Psoas muscle (tissue), 8 donors: ENCODE measurements at places on chromosomes 7 and 10.

DNA sequence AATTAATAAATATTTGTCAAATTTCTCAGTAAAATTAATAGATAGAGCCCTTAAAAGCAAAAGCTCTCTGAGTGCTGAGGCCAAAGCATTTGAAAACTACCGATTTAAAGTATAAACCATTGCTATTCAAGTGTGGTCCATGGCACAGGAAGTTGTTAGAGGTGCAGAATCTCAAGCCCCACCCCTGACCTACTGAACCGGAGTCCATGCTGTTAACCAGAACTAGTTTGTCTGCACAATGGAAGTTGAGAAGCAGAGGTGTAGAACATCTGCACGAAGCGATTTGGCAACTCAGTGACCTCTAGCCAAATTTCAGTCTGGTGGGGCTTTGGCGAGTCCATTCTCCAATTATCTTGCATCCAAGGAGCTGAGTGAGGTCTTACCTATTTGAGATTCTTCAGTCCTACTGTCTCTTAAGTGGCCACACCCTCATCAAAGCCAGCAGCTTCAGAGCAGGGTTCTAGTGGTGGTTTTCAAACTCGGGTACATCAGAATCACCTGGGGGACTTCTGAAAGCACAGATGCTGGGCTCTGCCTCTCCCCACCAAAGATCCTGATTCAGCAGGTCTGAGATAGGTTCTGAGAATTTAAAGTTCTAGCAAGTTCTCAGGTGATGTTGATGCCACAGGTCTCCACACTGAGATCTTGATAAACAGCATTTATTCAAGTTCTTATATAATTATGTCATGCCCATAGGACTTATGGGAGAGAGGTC is 96.8 kb upstream of the SAMD8 start:
- H3K27me3 ChIP-seq = no peaks in the 10 kb centered on the region
- DNase-seq = no peak
- peaks cover 13% of the 10 kb centered on the region for H3K36me3 ChIP-seq

DNA sequence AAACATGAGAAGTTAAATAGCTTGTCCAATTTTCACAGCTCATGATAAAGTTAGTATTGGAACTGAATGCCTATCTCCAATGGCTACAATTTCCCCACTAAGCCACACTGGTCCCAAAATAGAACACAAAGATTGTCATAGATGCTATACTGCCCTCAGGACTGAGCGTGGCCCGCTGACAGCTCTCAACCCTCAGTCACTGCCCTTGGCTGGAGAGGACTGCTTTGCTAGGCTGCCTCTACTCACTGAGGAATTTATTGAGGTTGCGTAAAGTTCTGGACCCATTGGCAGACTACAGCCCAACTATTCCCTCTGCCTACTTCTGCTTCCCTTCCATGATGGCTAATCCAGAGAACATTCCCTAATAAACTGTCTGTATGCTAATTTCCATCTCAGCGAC is 165.5 kb upstream of the BET1 start:
- no peaks in the 10 kb centered on the region for H3K27me3 ChIP-seq
- H3K4me3 ChIP-seq = no peak overlapping the region
- no peaks in the 10 kb centered on the region for H3K36me3 ChIP-seq
- no peaks in the 10 kb centered on the region for H3K4me1 ChIP-seq
- H3K27ac ChIP-seq = no peak overlapping the region

DNA sequence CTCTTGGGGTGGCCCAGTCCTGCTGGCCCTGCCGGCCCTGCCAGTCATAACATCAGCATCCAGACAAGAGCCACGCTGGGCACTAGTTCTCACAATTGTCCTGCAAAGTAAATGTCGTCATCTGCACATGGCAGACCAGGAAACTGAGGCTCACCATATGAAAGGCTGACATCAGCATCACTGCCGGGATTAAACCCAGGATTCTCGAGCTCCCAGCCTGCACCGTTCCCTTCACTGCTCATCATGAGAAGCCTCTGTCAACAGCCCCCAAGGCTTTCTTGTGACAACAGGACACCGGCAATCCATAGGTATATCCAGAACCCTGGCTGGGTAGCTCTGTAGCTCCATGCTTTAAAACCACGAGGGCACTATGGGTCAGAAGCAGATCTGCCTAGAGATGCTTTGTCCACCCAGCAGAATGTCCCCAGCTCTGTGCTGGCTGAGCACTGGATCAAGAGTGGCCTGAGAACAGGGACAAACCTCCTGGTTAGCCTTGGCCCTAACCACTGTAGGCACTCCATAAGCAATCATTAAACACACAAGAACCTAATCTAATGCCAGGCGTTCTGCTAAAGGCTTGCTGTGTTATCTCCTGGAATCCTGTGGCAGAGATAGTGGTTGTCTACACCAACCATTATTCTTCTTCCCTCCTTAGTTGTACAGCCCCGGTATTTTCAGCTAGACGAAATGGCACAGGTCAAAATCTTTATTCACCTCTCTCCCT is 41.2 kb upstream of the C10orf71 start:
- H3K27ac ChIP-seq = no peak overlapping the region
- H3K27me3 ChIP-seq = no peaks in the 10 kb centered on the region
- H3K4me1 ChIP-seq = no peaks in the 10 kb centered on the region

- DNase-seq = no peak
- no peak overlapping the region for H3K4me3 ChIP-seq
- H3K36me3 ChIP-seq = no peaks in the 10 kb centered on the region
- no peak overlapping the region for H3K27ac ChIP-seq
- no peaks in the 10 kb centered on the region for H3K4me1 ChIP-seq
Measured at GRCh38 chr7:24836084-24836483, 78.8 kb upstream of the GSDME start.

DNA sequence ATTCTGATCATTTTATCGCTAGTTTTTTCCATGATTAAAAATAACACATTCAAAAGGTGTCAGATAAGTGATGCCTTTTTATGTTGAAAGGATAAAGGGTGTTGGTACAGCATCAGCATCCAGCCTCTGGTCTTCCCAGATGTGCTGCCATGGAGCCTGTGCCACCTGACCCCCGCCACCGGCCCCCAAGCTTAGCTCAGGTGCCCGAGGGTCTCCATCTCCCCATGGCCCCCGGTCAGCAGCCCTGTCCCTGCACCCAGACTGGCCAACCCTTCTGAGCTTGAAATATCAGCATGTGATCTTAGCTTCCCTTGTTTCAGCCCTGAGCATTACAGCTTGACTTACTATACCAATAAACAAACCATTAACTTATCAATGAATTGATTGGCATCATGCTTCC is 24.6 kb downstream of the PFKP start:
- no peak overlapping the region for H3K27ac ChIP-seq
- no peak for DNase-seq
- no peaks in the 10 kb centered on the region for H3K4me1 ChIP-seq
- H3K36me3 ChIP-seq = no peaks in the 10 kb centered on the region

GRCh38 chr7:12771378-12771877 is 84.0 kb downstream of the ARL4A start:
- H3K36me3 ChIP-seq = no peaks in the 10 kb centered on the region
- peak overlapping the region; percentile 26 for H3K4me3 ChIP-seq
- DNase-seq = no peak

DNA sequence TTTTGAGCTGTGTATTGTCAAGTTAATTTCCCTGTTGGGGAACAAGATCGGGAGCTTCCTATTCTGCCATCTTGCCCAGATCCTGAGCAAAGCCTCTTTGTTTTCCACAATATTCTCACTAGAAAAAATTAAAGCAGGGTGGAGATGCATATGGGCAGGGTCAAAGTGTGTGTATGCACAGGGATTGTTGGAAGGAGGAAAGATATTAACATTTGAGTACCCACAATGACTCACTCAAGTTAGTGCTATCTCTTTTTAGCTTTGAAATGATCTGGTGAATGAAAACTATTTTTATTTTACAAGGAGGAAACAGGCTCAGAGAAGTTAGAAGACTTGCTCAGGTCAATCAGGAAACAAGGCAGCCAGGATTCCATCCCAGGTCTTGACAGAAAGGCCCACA is 6.7 kb upstream of the BTBD16 start:
- H3K27me3 ChIP-seq = no peaks in the 10 kb centered on the region
- no peak overlapping the region for H3K4me3 ChIP-seq
- H3K4me1 ChIP-seq = peaks cover 9% of the 10 kb centered on the region

GRCh38 chr10:107423903-107424302 is 259.4 kb upstream of the SORCS1 start:
- no peak overlapping the region for H3K27ac ChIP-seq
- H3K4me3 ChIP-seq = no peak overlapping the region
- no peaks in the 10 kb centered on the region for H3K27me3 ChIP-seq
- no peaks in the 10 kb centered on the region for H3K36me3 ChIP-seq

- H3K4me1 ChIP-seq = peaks cover 7% of the 10 kb centered on the region
- DNase-seq = no peak
- H3K27ac ChIP-seq = no peak overlapping the region
- no peaks in the 10 kb centered on the region for H3K27me3 ChIP-seq
- no peak overlapping the region for H3K4me3 ChIP-seq
Measured at GRCh38 chr7:78714356-78714755, 739.1 kb downstream of the MAGI2 start.

GRCh38 chr7:37971491-37971890 is 51.1 kb downstream of the EPDR1 start:
- H3K4me3 ChIP-seq = no peak overlapping the region
- no peak for DNase-seq
- no peaks in the 10 kb centered on the region for H3K36me3 ChIP-seq
- H3K4me1 ChIP-seq = no peaks in the 10 kb centered on the region

GRCh38 chr10:32629910-32630309 is 184.0 kb downstream of the CCDC7 start:
- no peaks in the 10 kb centered on the region for H3K27me3 ChIP-seq
- no peak overlapping the region for H3K4me3 ChIP-seq
- peaks cover 3% of the 10 kb centered on the region for H3K36me3 ChIP-seq
- H3K27ac ChIP-seq = no peak overlapping the region

DNA sequence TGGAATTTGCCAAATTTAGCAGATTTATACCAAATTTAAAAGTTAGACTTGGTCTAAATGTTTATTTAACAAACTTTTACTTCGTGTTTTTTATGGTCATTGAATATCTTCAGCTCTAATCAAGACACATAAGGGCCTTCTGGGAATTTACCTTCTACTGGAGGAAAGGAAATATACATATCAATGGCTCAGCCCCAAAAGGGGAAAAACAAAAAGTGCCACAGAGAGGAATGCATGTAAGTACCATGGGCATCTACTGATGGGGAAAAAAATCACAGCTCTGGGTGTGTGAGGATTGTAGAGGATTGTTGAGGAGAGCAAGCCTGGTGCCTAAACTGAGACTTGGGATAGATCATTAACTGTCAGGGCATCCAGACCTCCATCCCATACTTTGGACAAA is 260.3 kb downstream of the SORCS1 start:
- no peak for DNase-seq
- H3K27me3 ChIP-seq = no peaks in the 10 kb centered on the region
- no peaks in the 10 kb centered on the region for H3K4me1 ChIP-seq
- H3K36me3 ChIP-seq = no peaks in the 10 kb centered on the region

DNA sequence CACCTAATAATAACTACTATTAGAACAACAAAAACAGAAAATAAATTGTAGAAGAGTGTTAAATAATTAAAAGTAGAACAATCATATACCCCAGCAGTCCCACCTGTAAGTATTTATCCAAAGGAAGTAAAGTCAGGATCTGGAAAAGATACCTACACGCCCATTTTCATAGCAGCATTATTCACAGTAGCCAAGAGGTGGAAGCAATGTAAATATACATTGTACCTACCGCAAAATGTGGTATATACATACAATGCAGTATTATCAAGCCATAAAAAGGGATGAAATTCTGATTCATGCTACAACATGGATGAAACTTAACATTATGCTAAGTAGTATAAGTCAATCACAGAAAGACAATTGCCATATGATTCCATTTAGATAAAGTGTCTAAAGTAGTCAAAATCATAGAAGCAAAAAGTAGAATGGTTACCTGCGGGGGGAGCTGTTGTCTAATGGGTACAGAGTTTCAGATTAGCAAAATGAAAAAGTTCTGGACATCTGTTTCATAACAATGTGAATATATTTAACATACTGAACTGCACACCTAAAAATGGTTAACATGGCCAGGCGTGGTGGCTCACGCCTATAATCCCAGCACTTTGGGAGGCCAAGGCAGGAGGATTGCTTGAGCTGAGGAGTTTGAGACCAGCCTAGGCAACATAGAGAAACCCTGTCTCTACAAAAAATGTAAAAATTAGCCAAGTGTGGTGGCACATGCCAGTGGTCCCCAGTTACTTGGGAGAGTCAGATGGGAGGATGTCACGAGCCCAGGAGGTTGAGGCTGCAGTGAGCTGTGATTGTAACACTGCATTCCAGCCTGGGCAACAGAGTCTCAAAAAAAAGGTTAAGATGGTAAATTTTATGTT is 6.0 kb upstream of the TMED4 start:
- H3K27ac ChIP-seq = no peak overlapping the region
- H3K27me3 ChIP-seq = no peaks in the 10 kb centered on the region
- DNase-seq = no peak
- H3K4me3 ChIP-seq = no peak overlapping the region

DNA sequence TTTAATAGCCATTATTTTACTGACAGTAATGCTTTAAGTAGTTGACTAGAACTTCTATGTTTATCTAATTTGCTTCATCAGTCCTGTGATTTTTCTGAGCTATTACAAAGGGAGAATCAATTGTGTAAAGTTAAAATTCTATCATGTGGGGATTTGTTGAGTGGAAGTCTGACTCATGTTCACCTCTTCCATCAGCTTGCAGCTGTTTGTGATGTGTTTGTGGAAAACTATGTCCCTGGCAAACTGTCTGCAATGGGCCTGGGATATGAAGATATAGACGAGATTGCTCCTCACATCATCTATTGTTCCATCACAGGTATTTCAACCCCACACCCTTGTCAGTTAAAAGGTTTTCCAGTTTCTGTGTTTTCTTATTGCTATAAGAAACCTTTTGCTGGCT is 59.9 kb downstream of the SUGCT start:
- no peak overlapping the region for H3K27ac ChIP-seq
- DNase-seq = no peak
- H3K27me3 ChIP-seq = no peaks in the 10 kb centered on the region
- H3K4me1 ChIP-seq = no peaks in the 10 kb centered on the region
- H3K4me3 ChIP-seq = no peak overlapping the region
- no peaks in the 10 kb centered on the region for H3K36me3 ChIP-seq

- no peaks in the 10 kb centered on the region for H3K27me3 ChIP-seq
- no peak overlapping the region for H3K4me3 ChIP-seq
- no peak for DNase-seq
- no peak overlapping the region for H3K27ac ChIP-seq
- H3K36me3 ChIP-seq = no peaks in the 10 kb centered on the region
Measured at GRCh38 chr10:25954851-25955250, 20.8 kb downstream of the MYO3A start.
